Substantia nigra (tissue), 51 donors: ENCODE measurements at places on chromosomes 4 and X.
A peak's percentile ranks its signal among the peaks of the same experiment; 100 is the strongest.

DNA sequence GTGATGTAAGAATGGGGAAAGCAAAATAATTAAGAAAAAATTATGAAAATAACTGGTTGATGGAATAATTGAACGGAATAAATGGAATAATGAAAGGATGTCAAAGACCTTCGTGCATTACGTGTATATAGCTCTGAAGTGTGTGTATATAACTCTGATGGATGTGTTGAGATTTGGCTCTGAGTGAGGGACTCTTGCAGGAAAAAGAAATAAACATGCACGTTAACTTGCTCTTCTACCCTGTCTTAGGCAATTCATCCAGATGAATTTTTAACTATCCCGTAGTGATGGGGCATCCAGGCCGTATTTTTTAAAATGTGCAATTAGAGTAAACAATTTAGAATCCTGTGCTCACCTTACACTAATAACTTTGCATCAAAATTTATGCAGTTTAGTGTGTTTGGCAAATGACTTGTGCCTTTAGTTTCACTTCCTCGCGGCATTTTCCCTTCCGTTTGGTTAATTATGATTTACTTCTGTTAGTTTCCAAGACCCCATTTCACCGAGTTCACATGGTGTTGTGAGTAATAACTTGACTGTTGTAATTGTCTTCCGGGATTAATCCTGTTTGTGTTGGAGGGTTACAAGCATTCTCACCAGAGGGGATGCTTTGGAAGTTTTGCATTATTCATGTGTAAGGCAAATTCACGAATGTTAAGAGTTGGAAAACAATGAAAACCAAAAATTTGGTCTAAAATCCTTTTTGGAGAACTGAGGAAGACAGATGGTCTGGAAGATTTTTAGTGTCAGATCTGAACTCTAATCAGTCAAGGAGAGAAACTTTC lies 256.5 kb upstream of the FAT1 start:
- DNase-seq = no peak

DNA sequence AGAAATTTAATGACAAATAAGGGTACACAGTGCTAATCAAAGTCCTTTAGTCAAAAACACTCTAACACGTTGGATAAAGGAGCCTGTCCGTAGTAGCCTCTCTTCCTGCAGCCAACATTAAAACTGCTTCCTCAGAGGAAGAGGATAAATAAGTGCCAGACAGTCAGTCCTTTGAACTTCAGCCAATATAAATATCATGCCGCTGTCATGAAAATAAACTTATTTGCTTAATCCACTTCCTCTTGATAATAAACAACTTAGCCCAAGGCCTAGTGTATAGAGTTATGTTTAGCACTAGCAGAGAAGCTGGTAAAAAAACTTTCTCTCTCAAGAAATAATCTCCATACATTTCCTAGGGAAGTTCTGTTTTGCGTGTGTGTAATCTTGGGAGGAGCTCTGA lies 196.7 kb downstream of the HS3ST1 start:
- DNase-seq = no peak

DNA sequence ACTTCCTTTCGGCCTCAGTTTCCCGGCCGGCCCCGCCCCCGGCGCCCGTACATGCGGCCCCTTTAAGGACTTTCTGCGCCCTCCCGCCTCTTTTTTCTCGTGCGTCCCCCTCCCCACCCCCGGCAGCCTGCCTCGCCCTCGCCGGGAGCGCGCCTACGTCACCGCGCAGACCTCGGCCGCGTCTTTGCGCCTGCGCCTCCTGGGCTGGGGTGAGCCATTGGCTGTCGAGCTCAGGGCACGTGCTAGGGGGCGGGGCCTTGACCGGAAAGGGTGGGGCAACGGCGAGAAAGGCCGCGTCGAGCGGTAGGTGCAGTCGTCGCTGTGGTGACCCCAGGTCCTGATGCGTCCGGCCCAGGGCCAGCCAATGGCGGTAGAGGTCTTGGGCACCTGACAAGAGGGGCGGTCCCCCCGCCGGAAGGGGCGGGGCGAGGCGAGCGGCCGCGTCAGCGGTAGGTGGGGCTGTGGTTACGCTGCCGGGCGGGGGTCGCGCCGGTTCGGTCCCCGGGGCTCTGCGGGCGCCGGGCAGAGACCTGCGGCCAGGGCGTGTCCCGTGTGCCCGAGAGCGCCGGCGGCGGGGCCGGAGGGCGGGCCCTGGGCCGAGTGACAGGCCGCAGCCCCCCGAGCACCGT lies at the start of gene UVSSA:
TSS of gene UVSSA (plus strand) at position 428 of the 629 bp plus-strand sequence. CDS start 884 bp downstream, outside the sequence.
- DNase-seq = peak; percentile 100

- no peak for DNase-seq
Measured at GRCh38 chr4:163493643-163494359, 689 bp upstream of the TMA16 start.

DNA sequence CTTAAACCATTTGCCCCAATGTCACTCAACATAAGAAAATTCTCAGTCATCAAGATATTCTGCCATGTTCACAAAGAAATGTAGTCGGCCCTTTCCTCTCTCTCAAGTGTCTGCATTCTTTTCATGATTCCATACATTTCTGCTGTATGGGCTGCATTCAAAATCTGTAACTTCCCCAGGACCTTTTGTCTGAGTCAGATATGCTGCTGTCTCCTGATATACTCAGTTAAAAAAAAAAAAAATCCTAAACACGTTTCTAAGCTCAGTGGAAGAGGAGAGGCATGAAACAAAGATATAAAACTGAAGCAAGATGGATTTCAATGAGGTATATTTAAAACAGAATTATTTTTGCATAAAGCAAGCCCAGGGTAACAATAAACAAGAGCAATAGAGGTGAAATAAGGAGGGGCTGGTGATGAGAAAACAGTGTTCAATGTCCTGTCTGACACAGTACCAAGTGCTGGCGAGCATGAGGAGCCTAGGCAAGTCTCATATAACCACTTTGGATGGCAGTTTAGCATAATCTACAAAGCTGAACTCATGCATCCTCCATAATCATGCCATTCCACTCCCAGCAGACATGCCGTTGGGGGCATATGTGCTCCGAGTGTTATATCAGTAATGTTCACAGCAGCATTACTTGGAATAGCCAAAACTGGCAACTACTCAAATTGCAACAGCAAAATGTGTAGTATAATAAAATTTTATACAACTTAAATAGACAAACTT lies 76.7 kb downstream of the MANBA start:
- no peak for DNase-seq

- no peak for DNase-seq
Measured at GRCh38 chr4:144808034-144808433, 162.1 kb downstream of the HHIP start.
